Activated T-helper 2 cell treated with anti-CD3 and anti-CD28 coated beads, Interferon-gamma antibody, Interleukin-2, Interleukin-4, amounts not matched to agents 10 μg/mL and 5 μg/mL and 100 μg/mL, durations not matched to agents 14 hours and 24 hours and 36 hours (primary cell): ENCODE measurements at places on chromosomes 2 and 18.

DNA sequence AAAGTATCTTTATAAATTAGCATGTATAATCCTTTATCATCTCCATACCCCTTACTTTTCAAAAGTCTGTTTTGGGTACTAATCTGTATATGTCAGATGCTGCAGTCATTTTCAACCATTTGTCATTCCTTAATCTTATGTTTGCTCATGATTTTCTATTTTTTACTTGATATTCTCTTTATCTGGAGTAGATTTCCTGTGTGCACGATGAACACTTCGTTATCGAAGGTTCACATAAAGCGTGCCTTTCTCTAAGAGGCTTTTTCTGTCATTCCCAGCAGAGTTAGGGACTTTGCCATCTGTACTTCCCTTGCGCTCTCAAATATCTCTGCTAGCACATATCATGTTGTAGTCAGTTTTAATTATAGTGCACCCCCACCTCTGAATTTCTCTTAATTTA lies 123.2 kb downstream of the BIRC6 start:
- H3K36me3 ChIP-seq, result peaks cover 56% of the 10 kb centered on the region
- H3K27ac ChIP-seq, result no peak overlapping the region
- H3K4me1 ChIP-seq, result peaks cover 4% of the 10 kb centered on the region

- no peak for DNase-seq
- no peaks in the 10 kb centered on the region for H3K27me3 ChIP-seq
- no peak overlapping the region for H3K4me3 ChIP-seq
- H3K4me1 ChIP-seq, result no peaks in the 10 kb centered on the region
- H3K36me3 ChIP-seq, result no peaks in the 10 kb centered on the region
- no peak overlapping the region for H3K27ac ChIP-seq
Measured at GRCh38 chr2:160869411-160869810, 290.8 kb upstream of the TANK start.

DNA sequence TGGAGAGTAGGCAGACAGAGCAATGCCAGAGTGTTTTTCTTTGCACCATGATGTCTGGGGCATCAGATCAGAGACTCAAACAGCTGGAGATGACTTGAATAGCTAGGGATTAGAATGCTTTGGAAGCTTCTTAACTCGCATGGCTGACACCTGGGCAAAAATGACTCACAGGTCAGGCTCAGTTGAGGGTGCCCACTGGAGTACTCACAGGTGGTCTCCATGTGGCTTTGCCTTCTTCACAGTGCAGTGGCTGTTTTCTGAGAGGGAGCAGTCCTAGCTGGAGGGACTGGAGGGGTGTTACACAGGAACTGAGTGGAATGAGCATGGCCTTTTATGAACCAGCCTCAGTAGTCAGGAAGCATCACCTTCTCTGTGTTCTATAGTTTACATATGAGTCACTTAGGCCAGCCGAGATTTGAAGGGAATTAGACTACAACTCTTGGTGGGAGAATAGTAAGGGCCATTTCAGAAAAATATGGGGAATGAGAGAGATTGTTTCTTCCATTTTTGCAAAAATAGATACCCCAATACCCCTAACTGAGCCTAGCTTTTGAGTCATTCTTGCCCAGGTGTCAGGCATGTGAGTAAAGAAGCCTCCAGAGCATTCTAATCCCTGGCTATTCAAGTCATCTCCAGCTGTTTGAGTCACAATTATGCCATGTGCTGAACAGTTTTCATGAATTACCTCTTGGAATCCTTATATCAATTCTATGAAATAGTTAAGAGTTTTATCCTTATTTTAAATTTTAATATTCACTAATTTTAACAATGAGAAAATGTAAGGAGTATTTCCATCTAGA lies 7.1 kb upstream of the PPP1R1C start:
- H3K27me3 ChIP-seq, result peaks cover 3% of the 10 kb centered on the region
- H3K4me3 ChIP-seq, result no peak overlapping the region

- no peaks in the 10 kb centered on the region for H3K36me3 ChIP-seq
- no peak overlapping the region for H3K27ac ChIP-seq
- DNase-seq, result no peak
- H3K27me3 ChIP-seq, result peaks cover 15% of the 10 kb centered on the region
- H3K4me1 ChIP-seq, result no peaks in the 10 kb centered on the region
- H3K4me3 ChIP-seq, result no peak overlapping the region
Measured at GRCh38 chr2:178345951-178346350, 105.0 kb downstream of the PRKRA start.

DNA sequence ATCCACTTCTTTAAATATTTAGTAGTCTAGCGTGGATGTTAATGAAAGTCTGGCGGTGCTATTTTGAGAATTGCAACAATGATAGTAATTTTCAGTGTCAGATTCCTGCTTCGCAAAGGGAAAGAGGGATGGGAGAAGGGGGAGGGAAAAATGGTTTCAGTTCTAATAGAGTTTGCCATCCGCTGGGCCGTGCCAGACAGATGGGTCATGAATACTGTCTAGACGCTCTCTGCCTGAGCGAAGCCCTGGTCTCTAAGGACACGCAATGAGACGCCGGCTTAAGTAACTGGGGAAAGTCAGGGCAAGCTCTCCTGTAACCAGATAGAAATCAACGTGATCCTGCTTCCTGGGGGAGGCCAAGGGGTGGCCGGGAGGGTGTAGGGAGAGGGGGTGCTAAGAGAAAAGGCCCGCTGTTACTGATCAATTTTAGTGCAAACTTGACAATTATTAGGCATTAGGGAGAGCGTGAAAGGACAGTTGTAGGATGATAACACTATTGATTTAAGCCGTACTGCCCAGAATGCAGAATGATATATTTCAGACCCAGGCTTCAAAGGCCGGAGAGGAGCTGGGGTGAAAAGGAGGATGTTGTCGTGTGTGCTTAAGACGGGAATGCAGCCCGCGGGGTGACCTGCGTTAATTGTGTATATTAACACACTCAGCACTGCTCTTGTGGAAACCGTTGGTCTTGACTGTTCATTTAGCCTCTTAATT lies 229.2 kb downstream of the LDLRAD4 start:
- peaks cover 15% of the 10 kb centered on the region for H3K4me1 ChIP-seq
- H3K4me3 ChIP-seq, result no peak overlapping the region
- H3K27me3 ChIP-seq, result no peaks in the 10 kb centered on the region
- no peaks in the 10 kb centered on the region for H3K36me3 ChIP-seq
- no peak overlapping the region for H3K27ac ChIP-seq

DNA sequence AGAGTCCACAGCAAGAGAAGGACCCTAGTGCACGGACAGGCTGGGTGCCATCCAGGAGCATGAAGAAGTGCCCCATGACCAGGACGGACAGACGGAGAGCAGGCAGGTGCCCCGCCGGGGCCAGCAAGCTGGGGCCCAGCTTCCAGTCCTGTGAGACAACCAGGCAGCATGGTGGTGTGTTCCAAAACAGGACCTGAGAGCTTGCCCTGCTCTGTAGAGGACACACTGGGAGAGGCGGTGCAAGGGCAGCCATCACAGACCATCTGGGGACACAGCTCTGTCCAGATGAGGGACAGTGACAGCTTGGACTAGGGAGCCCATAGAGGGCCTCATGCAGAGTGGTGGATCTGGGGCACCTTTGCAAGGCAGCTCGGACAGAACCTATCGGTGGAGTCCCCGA lies 279.8 kb downstream of the EIPR1 start:
- H3K36me3 ChIP-seq, result no peaks in the 10 kb centered on the region
- H3K4me1 ChIP-seq, result no peaks in the 10 kb centered on the region
- H3K4me3 ChIP-seq, result no peak overlapping the region
- no peak overlapping the region for H3K27ac ChIP-seq

- H3K36me3 ChIP-seq, result no peaks in the 10 kb centered on the region
- no peak overlapping the region for H3K4me3 ChIP-seq
- no peaks in the 10 kb centered on the region for H3K4me1 ChIP-seq
- DNase-seq, result no peak
Measured at GRCh38 chr2:237341872-237342271, 72.1 kb downstream of the COL6A3 start.

DNA sequence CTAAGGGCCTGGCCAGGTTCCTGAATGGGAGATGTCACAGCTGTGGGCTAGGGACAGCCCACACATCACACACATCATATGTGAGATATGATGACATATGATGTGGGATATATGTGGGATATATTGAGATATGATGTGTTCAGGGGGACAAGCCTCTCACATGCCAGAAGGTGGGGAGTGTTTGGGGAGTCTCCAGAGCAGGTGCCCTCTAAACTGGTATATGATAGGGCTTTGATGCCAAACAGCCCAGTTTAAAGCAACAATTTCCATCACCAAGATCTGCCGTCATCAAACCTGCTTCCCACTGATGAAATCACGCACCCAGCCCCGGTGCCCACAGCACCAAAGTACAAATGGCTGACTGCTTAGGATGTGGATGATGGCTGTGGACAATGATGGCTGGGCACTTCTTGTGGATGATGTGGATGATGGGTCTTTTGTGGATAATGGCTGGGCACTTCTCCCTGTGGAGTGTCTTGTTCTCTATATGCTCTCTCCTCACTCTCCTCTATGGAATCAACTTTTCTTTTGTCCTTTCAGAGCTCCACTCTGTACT lies 50.9 kb downstream of the FBLN7 start:
- DNase-seq, result no peak
- peaks cover 59% of the 10 kb centered on the region for H3K36me3 ChIP-seq
- peak overlapping the region; percentile 4 for H3K4me3 ChIP-seq
- peak overlapping the region; percentile 98 for H3K27ac ChIP-seq
- H3K4me1 ChIP-seq, result peaks cover 62% of the 10 kb centered on the region

- H3K36me3 ChIP-seq, result peaks cover 9% of the 10 kb centered on the region
- H3K27ac ChIP-seq, result no peak overlapping the region
- peaks cover 75% of the 10 kb centered on the region for H3K4me1 ChIP-seq
- no peaks in the 10 kb centered on the region for H3K27me3 ChIP-seq
- no peak for DNase-seq
Measured at GRCh38 chr2:12498286-12498685, 218.4 kb upstream of the TRIB2 start.

GRCh38 chr18:45412577-45412976 lies 202.7 kb upstream of the SLC14A2 start:
- H3K4me3 ChIP-seq, result no peak overlapping the region
- H3K36me3 ChIP-seq, result no peaks in the 10 kb centered on the region

DNA sequence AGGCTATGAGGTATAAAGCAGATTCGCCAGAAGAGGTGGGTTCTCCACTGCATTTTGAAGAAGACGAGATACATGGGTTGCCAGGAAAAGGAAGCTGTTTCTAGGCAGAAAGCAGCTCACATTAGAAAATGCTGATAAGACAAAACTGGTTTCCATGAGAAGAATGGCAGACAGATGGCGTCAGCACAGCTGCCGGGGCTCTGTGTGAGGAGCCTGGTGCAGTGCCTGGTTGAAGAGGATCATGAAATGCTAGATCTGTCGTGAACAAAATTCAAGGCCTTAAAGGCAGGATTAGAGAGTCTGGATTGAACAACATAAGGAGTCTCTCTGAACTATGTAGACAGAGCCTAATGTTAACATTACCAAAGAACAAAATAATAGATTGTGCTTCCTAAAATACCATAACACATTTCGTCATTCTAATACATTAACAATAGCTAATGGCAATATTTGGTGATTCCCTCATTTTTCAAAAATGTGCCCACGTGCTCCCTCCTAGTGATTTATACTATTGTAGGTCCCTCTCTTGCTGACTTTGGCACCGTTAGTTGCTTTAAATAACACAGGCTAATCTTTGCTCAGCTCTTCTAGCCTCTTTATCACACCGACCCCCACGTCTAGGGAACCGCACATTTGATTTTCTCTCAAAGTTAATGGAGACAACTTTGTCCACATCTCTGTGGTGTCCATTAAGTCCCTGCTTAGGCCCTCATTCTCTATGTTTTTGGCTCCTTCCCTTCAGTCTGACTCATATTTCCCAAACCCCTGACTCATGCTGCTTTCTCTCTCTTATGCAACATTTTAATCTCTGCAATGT lies 38.2 kb downstream of the EFEMP1 start:
- no peak for DNase-seq
- no peaks in the 10 kb centered on the region for H3K4me1 ChIP-seq
- no peaks in the 10 kb centered on the region for H3K27me3 ChIP-seq
- H3K27ac ChIP-seq, result no peak overlapping the region
- H3K4me3 ChIP-seq, result no peak overlapping the region

GRCh38 chr2:63434024-63435001 lies 154.0 kb downstream of the WDPCP start:
- no peaks in the 10 kb centered on the region for H3K27me3 ChIP-seq
- no peak overlapping the region for H3K27ac ChIP-seq
- no peak for DNase-seq

DNA sequence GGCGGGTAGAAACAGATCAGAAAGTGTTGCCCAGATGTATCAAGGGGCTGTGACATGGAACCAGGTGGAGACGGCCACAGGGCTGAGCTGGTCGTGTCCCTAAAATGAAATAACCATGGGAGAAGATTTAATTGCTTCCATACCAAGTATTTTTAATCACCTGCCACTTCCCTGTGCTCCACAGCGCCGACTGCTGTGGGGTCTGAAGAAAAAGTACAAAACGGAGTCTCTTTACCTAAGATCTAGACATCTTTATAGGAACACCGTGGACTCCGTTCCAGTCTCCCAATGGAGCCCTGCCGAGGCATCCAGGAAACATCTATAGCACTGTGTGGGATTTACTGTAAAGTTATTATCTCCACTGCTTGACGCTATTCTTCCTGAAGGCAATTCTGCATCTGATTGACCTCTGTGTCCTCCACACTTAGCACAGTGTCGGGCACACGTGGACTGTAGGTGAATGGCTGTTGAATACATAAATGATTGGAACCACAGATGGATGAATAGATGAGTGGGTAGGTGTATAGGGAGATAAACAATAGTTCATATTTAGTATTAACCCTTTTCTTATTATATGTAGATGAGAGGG lies 21.6 kb upstream of the GYPC start:
- no peak for DNase-seq
- no peaks in the 10 kb centered on the region for H3K4me1 ChIP-seq
- H3K4me3 ChIP-seq, result no peak overlapping the region
- H3K27me3 ChIP-seq, result peaks cover 36% of the 10 kb centered on the region

DNA sequence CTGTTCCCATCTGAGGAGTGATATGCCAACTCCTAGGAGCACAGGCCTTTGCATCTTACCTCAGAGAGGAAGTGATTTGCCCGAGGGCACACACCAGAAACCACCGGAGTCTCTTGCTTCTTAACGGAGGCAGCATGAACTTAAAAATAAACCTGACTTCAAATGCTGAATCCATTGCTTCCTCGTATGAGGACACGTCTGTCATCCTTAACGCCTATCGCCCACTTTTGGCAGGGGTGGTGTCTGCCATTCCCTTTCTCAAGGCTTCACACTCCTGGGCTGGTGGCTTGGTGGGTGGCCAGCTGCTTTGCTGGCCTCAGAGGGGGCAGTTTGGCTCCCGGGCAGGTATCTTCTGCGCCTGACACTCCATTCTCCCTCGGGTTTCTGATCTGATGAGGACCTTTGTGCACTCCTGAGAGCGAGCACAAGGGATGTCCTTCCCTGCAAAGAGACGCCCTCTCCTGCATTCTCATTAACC lies 1.1 kb upstream of the PREB start:
- no peak for DNase-seq
- peaks cover 31% of the 10 kb centered on the region for H3K36me3 ChIP-seq
- H3K27me3 ChIP-seq, result peaks cover 2% of the 10 kb centered on the region
- H3K4me1 ChIP-seq, result peaks cover 10% of the 10 kb centered on the region
- H3K4me3 ChIP-seq, result peak overlapping the region; percentile 96

DNA sequence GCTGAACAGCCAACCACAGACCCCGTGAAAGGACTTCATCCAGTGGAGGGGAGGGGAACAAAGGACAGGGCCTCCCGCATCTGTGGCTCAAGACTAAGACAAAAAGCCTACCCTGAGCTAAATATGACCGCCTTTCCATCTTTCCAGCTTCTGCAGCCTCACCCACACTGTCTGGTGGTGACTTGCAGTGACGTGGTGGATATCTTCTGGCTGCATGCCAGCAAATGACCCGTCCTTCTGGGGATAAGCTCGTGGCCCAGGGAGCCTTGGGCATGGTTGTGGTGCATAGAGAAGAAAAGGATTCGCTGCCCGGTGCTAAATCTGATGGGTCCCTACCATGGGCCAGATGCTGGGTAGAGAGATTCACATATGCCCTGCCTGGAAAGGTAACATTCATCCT lies 8.7 kb upstream of the NGEF start:
- no peak overlapping the region for H3K4me3 ChIP-seq
- no peak overlapping the region for H3K27ac ChIP-seq
